ENCODE measurements at places on chromosomes 5 and 9. TPM values are rescaled to one million over a fixed set of nuclear protein-coding genes. Genes with fewer than 3 reads are reported as not detected.

LCN6 gene
- total RNA-seq: not detected

DNA sequence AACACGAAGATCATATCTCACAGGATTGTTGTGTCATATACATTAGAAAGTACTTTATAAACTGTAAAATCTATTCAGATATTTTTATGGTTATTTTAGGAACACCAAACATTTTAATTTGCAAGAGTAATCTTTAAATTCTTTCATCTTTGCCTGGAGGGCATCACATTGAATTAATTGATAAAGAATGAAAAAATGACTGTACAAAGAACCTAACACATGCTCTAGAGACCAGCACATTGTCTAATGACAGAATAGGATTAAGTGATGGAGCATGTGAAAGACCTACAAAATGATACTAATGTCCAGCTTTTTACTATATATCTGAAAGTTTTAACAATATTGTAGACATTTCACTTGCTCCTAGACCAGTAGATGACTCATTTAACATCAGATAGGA, 88.0 kb downstream of the ZSWIM6 start:
- DNase-seq: no peak

GRCh38 chr5:117405197-117405596, 830.6 kb upstream of the SEMA6A start:
- DNase-seq: no peak

HMCN2 gene
- total RNA-seq: 0.20 TPM

GRCh38 chr9:33129251-33129885, 37.8 kb downstream of the B4GALT1 start:
- DNase-seq: no peak

DNA sequence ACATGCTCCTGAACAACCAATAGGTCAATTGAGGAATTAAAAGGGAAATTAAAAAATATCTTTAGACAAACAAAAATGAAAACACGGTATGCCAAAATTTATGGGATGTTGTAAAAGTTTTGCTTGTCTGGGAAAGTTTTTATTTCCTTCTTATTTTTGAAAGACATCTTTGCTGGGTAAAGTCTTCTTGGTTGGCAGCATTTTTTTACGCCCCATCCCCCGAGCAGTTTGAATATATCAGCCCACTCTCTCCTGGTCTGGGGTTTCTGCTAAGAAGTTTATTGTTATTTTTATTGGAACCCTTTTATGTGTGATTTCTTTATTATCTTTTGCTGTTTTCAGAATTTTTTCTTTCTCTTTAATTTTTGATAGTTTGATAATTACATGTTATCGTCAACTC, 16.3 kb downstream of the XRCC4 start:
- no peak for DNase-seq

DEPDC1B gene
- 37.3 TPM for total RNA-seq

GRCh38 chr9:120514405-120514804, 65.6 kb downstream of the CDK5RAP2 start:
- DNase-seq: no peak

SLC12A2 gene
- total RNA-seq: 62.6 TPM

DNA sequence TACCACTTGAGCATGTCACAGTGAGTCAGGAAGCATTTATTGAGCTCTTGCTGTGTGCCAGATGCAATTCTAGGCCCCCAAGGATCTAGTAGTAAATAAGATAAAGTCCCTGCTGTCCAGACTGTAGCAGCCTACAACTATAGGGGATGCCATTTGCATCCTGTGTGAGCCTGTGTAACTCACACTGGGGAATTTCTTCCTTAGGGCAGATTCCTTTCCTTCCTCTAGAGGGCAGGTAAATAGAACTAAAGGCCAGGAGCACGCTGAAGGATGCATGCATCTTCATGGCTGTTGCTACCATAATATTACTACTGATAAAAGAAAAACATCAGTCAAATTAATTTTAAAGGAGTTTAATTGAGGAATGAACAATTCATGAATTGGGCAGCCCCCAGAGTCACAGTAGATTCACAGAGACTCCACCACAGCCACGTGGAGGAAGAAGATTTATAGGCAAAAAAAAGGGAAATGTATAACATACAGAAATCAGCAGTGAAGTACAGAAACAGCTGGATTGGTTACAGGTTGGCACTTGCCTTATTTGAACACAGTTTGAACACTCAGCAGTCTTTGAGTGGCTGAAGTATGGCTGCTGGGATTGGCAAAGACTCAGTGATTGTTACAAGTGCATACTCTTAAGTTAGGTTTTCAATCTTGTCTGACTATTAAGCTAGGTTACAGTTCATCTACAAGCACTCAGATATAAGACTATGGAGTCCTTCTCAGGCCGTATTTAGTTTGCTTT, 98.9 kb downstream of the ACTL7B start:
- no peak for DNase-seq

SYK gene
- 4.9 TPM for total RNA-seq

Measured in hepatocyte (in vitro differentiated cells).